ENCODE measurements at places on chromosomes 7 and 10.

DNA sequence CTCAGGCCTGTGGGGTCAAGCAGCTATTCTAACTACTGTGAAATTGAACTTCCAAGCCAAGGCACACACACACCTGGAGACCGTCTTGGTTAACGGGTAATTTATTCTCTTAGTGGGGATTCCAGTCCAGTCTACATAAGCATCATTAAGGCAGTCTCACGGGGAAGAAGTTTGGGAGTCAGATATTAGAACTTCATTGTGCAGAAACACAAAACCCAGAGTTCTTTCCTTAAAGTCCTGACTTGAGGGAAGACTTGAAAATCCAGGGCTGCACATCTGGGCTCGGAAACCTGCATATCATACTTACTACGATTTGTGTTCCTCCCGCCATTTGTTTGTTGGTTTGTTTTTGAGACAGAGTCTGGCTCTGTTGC, 112.0 kb downstream of the PTPRN2 start:
- no peak for DNase-seq

DNA sequence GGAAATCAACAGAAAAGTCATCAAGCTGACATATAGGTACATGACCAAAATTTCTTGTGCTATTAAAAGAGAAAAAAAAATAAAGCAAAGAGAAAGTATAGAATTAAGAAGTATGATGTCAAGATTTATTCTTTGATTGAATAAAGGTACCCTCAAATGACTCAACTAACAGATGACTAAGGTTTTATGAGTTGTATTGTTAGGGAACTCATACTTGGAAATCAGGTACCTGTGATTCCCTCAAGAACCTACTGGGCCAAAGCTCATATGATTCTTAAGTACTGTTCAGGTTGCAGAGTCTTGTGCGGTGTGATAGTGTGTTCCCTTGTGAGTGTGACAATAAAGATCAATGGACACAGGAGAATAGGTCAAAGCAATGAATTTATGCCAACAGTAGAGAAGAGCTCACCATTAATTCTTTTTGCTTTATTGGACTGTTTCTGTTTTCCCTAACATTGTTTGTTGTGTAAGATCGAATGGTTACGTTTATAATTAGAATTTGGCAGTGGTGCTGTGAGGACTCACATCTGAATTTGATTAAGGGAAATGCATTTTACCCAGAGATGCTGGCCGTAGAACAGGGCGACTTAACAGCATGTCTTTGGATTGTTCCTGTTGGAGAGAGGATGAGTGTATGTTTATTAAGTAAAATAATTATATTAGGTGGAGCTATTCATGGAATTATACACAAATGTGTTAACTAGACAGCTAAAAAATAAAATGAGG, 293.2 kb upstream of the SEMA3D start:
- no peak for DNase-seq

- no peak for DNase-seq
Observed at GRCh38 chr7:19114551-19114855, 2.9 kb downstream of the TWIST1 start.

DNA sequence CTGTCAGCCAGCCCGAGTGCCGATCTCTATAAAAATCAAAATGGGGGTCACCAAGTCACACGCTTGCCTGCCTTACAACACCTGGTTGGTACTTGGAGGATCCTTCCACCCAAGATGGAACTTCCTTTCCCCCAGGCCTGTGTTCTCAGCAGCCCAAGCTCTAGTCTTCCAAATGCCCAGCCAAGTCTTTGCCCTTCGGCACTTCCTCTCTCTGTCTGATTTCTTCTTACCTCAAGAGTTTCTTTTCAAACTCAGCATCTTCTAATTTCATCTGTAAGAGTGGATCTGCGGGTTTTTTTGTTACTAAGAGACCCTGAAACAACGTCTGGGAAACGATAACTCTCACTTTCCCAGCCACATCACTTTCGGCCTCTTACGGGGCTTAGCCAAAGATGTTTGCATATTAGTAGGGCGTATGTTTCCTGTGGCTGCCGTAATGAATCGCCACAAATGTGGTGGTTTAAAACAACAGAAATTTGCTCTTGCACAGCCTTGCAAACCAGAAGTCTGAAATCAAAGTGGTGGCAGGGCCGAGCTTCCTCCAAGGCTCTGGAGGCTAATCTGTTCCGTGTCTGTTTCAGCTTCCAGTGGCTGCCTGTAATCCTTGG, 219.9 kb downstream of the TCF7L2 start:
- DNase-seq, result no peak

DNA sequence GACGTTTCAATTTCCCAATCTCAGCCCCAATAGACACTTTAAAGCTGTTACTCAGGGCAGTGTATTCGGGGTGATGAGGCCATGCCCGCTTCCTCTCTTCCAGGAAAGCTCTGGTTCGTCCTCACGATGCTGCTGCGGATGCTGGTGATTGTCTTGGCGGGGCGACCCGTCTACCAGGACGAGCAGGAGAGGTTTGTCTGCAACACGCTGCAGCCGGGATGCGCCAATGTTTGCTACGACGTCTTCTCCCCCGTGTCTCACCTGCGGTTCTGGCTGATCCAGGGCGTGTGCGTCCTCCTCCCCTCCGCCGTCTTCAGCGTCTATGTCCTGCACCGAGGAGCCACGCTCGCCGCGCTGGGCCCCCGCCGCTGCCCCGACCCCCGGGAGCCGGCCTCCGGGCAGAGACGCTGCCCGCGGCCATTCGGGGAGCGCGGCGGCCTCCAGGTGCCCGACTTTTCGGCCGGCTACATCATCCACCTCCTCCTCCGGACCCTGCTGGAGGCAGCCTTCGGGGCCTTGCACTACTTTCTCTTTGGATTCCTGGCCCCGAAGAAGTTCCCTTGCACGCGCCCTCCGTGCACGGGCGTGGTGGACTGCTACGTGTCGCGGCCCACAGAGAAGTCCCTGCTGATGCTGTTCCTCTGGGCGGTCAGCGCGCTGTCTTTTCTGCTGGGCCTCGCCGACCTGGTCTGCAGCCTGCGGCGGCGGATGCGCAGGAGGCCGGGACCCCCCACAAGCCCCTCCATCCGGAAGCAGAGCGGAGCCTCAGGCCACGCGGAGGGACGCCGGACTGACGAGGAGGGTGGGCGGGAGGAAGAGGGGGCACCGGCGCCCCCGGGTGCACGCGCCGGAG, 2.6 kb downstream of the GJD4 start:
- no peak for DNase-seq

- DNase-seq, result no peak
Observed at GRCh38 chr7:117777335-117778142, 95.7 kb downstream of the CTTNBP2 start.

Measured in spleen (tissue), 13 donors.